ENCODE measurements at places on chromosomes 2 and 18.

DNA sequence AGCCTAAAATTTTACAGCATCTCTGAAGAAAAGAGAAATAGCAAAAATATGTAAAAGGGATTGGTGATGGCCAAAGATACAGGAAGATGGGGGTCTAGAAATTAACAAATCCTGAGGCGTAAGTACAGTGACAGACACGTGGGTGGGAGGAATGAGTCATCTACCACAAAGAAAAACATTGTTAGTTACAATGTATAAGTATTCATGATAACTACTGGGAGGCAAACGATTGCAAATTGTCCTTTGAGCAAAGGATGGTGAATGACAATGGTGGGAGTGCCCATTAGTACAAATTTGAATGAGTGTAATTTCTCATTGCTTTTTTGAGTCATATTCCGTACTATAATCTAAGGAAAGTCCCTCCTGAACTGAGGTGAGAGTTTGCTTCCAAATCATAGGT, 809.0 kb upstream of the FAM98A start:
- DNase-seq, result no peak

DNA sequence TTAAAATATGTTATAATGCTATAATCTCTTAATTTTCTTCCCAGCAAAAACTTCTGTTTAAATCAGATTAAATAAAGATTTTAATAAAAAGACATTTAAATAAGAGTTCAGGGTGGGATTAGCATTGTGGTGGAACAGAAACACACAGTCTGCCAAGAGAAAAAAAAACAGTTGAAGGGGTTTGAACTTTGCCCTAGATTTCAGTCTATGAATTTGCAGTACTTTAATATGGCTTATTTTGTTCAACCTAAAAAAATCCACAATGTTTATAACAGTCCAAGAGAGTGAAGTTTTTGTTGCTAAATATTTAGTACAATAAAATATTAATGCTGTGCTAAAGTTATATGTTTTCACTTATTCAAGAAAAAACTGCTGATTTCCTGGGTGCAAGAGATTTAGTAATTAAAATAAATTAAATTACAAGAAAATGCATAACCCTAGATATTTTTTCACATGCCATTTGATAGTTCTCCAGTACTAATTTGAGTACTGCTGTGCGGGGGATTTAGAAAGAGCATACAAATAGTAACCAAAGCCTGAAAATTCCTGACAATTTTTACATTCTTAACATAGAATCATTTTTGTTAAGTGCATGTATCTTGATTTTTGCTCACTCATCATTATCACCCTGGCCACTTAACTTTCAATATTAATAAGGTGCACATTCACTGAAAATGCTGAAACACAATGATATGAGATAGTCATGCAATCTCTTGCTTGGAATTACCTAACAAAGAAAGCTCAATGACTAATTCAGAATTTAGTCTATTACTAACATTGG, 52.6 kb downstream of the SLC40A1 start:
- DNase-seq, result no peak

DNA sequence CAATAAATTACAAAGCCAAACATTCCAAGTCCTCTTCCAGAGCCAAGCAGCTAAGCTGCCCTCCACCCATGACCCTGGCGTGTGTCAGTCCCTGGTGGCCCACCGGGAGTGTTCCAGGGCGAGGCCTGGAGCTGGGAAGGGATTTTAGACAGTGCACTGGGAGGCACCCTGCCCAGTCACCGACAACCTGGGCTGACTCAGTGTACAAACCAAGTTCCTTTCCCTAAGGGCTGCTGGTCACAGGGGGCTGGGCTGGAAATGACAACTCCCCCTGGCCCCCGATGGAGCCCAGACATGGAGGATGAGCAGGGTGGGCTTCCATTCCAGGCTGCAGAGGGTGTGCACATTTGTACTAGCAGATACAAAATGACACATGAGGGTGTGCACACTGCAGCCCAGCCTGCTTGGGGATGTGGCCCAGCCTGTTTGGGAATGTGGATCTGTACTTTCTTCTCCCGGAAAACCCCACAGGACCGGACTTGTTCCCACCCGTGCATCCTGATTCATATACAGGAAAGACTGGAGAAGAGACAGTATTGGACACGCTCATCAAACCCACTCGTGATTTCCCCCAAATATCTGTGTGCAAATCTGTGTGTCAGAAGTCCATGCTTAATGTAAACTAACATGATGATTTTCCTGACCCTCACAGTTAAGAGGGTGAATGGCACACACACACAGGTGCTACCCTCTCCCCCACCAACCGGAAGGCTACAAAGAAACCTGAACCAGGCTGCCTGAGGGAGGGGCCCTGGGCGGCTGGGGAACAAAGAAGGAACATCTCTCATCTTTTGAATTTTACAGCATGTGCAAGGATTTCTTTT, 58.9 kb downstream of the NDUFA10 start:
- no peak for DNase-seq

DNA sequence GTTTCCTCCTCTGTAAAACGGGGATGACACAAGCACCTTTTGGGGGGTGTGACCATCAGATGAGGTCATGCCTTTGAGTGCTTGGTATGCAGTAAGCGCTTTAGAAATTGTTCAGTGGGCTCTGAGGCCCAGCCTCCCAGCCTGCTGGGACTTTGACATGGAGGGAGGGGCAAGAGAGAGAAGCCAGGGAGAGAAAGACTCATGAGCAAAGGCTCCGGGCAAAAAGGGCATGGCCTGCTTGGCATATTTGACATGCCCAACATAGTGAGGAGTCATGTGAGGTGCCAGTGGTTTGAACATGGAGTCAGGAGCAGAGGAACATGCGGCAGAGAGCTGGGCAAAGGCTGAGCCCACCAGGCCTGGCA, 14.0 kb downstream of the TNS1 start:
- DNase-seq, result no peak

GRCh38 chr2:88234760-88235159, 64.6 kb downstream of the THNSL2 start:
- DNase-seq, result no peak

DNA sequence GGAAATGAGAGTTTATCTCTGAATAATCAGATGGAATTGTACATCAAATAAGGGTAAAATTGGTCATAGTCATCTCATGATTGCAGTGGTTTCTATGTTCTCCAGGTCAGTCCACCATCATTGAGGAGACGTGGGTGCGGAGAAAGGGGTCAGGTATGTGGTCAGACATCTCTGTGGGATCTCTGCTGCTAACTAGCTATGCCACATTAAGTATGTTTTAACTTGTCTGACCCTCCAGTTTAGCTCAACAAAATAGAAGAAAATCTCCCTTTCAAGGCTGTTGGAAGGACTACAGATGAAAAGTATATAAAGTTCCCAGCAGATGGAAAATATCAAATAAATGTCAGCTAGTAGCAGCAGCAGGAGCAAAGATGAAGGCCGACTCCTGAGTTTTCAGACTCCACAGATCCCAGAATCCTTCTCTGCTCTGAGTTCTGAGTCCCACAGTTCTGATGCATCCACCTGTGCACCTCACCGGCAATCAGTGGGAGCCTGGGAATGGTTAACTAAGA, 106.6 kb upstream of the CYP1B1 start:
- DNase-seq, result no peak

GRCh38 chr18:10604182-10604581, 78.4 kb downstream of the NAPG start:
- DNase-seq, result no peak

- no peak for DNase-seq
Measured at GRCh38 chr2:241150660-241151530, 628 bp downstream of the PPP1R7 start.

- peak; percentile 33 for DNase-seq
Measured at GRCh38 chr2:207115715-207116364, 49.9 kb downstream of the KLF7 start.

DNA sequence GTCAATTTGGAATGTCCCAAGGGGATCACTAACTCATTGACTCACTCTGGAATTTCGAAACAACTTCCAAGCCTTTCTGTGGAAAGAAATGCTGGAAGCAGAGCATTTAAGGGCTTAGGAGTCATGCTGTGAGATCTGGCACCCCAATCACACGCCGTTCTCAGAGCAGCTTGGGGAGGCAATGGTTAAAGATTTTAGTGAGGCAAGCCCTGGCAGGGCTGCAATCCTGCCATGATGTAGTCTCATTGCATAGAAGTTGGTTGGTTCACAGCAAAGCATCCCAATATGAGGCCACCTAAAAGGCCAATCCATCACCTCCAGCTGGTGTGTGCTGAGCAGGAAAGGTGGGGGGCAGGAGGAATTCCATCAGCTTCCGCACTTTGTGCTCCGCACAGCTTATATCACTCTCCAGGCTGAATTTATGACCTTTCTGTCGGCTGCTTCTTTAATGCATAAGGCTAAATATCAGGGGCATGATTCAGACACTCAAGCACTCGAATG, 1043.9 kb upstream of the POU3F3 start:
- DNase-seq, result no peak

- DNase-seq, result no peak
Measured at GRCh38 chr2:127161176-127162136, 54.5 kb upstream of the BIN1 start.

DNA sequence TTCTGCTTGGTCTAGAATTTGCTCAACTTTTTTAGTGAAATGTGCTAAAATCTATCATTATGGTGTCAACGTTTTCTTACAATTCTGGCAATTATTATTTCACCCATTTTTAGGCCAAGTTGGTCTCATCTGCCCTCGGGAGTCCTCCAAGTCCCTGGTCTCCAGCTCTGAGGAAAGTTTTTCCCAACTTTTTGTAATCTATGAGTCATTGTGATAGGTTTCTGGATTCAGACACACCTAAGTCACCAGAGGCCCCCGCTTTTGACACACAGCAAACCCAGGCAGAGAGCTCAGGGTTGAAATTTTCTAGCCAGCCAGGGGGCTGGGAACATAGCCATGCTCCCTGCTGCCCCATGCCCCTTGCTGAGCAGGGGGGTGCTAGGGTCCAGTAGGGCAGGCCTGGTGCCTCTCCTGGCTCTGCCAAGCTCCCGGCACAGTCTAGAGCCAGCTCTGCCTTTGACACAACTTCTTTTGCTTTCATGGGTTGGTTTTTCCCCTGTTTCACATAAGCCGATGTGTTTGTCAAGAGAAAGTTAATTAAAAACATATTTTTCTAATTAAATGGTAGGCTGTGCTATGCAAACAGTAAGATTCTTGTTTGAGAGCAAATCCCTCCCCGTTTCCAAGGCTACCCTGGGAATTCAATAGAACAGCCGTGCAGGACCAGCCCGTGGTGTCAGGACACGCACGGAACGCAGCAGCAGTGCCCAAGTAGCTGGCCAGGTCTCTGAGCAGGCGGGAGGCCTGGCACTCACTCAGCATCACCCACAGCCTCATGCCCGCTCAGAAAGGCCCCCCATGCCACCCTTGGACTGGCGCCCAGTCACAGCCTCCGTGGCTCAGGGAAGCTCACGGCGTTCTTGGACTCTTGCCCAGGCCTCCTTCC, 25.5 kb upstream of the SNED1 start:
- no peak for DNase-seq

GRCh38 chr2:233976690-233977294, 59.6 kb downstream of the TRPM8 start:
- DNase-seq, result peak; percentile 41

DNA sequence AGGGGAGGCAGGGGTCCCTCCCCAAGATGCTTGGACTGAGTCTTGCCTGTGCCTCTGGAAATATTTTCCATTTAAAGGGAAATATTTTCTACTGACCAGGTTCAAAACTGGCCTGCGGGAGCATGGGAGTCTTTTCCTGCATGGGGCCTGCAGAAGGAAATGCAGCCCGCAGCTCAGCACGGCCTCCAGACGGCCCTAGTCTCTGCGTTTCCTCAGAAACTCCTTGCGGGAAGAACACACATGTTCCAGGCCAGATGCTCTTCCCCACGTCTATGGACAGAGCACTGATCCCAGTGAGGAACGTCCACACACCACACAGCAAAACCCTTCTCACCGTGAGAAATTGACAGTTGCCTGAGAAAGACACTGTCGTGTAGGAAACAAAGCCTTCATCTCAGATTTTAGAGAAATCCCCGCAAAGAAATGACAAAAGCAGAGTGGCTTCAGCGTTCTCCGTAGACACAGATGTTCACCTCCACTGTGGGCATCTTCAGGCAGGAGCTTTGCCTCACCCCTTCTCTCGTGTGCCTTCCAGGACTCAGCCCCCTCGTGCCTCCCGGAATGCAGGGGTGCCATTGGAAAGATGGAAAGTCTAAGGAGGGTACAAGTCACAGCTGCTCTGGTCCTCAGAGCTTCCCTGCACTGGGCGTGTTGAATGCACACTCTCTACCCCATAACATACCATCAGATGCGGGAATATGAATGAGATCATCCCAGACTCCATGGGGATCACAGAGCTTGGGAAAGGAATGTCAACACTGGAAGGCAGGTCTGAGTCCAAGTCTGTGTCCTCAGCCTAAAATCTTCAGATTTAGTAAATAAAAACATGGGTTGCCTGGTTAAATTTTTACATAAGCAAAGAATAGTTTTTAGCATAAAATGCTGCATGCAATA, 438.7 kb upstream of the SALL3 start:
- DNase-seq, result no peak
